Activated CD4-positive, alpha-beta memory T cell treated with anti-CD3 and anti-CD28 coated beads for 36 hours (primary cell): ENCODE measurements at places on chromosomes 11 and 22. TPM values are rescaled to one million over a fixed set of nuclear protein-coding genes. Genes with fewer than 3 reads are reported as not detected.
A peak's percentile ranks its signal among the peaks of the same experiment; 100 is the strongest.

DNA sequence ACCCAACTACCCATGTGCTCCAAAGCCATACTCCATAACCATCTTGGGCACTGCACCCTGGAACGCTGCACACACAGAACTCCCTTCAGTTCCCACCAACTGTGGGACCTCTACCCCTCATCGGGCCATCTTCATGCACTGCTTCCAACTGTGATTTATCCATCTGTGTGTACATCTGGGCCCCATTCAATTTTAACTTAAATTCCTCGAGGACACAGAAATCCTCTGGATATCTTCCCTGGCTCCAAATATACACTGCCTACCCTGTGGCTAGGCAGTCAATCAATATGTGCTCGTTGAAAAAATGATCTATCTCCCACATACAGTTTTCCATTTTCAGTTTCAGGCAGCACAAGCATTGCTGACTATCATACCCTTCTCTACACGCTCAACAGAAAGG is 4.9 kb downstream of the FEZ1 start:
- H3K36me3 ChIP-seq = no peaks in the 10 kb centered on the region
- H3K4me3 ChIP-seq = no peak overlapping the region
- H3K4me1 ChIP-seq = peaks cover 19% of the 10 kb centered on the region

BMAL1 gene
- total RNA-seq = 24.8 TPM

DNA sequence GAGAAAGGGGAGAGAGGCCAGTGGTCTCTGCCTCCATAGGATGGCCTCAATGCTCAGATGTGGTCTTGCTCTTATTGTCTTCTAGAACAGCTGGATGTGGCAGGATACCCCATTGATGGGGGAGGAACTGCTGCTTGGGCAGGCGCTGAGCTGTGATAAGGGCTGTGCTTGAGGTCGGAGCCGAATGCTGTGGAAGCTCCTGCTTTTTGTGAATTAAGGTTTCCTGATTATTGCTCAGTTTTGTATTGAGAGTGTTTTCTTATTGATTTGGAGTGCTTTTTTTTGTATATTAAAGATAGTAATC is 57.2 kb downstream of the CABIN1 start:
- peaks cover 4% of the 10 kb centered on the region for H3K4me1 ChIP-seq
- no peak overlapping the region for H3K27ac ChIP-seq
- H3K4me3 ChIP-seq = no peak overlapping the region
- H3K36me3 ChIP-seq = peaks cover 42% of the 10 kb centered on the region
- H3K27me3 ChIP-seq = no peaks in the 10 kb centered on the region
- no peak for DNase-seq

- H3K27me3 ChIP-seq = no peaks in the 10 kb centered on the region
- no peak overlapping the region for H3K27ac ChIP-seq
- peaks cover 44% of the 10 kb centered on the region for H3K36me3 ChIP-seq
- H3K4me1 ChIP-seq = peaks cover 7% of the 10 kb centered on the region
- DNase-seq = no peak
- no peak overlapping the region for H3K4me3 ChIP-seq
These were observed 25.4 kb downstream of the TRIM44 start for GRCh38 chr11:35688023-35688422.

DNA sequence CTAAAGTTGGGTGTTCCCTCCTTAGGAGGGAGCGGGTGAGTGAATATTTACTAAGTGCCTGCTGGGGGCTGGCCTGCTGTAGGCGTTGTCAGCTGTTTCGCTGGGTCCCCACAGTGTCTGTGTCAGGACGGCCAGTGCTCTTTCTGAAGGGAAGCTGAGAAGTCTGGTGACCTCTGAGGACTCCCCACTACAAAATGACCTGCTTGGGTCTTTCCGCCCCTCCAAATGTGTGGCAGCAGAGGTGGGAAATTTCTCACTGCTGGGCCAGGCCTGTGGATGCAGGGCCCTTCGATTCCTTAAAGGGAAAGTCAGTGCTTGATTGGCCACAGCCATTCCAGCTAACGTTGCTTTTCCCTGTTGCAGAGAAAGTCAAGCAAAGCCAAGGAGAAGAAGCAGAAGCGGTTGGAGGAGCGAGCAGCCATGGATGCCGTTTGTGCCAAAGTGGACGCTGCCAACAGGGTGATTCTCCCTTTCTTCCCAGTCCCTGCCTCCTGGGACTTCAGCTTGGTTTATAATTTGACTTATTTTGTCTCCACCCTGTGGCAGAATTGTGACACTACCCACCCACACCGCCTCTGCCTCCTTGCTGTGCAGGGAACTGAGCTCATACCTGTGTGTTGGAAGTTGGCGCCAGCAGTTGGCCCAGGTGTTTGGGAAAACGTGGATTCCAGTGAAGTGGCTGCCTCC is 6.8 kb downstream of the NAA40 start:
- no peak overlapping the region for H3K27ac ChIP-seq
- no peak overlapping the region for H3K4me3 ChIP-seq
- H3K4me1 ChIP-seq = peaks cover 5% of the 10 kb centered on the region
- peaks cover 3% of the 10 kb centered on the region for H3K36me3 ChIP-seq
- no peaks in the 10 kb centered on the region for H3K27me3 ChIP-seq

GRCh38 chr11:11743216-11743615 is 98.6 kb upstream of the USP47 start:
- no peak overlapping the region for H3K4me3 ChIP-seq
- peaks cover 5% of the 10 kb centered on the region for H3K27me3 ChIP-seq
- no peak overlapping the region for H3K27ac ChIP-seq
- DNase-seq = no peak

HEPN1 gene
- not detected for total RNA-seq

DNA sequence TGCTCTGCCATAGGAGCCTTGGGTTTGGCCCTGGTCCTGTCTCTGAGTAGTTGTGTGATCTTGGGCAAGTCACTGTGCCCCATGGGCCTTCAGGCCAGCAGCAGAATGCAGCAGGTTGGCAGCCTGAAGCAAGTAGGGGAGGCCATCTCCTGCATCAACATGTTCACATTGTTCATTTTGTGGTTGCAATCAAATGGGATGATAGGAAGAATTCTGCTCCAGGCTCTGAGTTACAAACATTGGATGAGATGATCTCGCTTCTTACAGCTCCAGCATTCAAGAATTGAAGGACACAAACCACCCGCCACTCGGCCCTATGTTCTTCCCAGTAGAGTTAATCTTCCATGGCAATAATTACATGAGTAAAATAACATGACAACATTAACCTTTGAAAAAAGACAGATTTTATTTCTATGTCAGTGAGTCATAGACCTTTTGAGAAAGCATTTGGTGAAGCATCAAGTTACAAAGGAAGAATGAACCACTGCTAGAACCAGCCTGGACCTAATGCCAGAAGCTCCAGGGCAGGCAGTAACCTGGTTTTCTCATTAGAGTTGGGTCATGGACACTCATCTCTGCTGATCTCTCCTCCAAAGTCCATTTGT is 308.3 kb upstream of the NCAM1 start:
- H3K4me3 ChIP-seq = no peak overlapping the region
- H3K36me3 ChIP-seq = no peaks in the 10 kb centered on the region
- no peaks in the 10 kb centered on the region for H3K27me3 ChIP-seq
- H3K4me1 ChIP-seq = no peaks in the 10 kb centered on the region
- H3K27ac ChIP-seq = no peak overlapping the region

B3GAT1 gene
- total RNA-seq = 0.22 TPM

- peaks cover 30% of the 10 kb centered on the region for H3K4me1 ChIP-seq
- peak; percentile 45 for DNase-seq
- H3K27me3 ChIP-seq = no peaks in the 10 kb centered on the region
- H3K4me3 ChIP-seq = peak overlapping the region; percentile 94
- H3K27ac ChIP-seq = peak overlapping the region; percentile 98
These were observed 1.2 kb downstream of the TOB2 start for GRCh38 chr22:41445129-41446056.

GRCh38 chr11:132024587-132025295 is 654.3 kb downstream of the NTM start:
- H3K4me1 ChIP-seq = no peaks in the 10 kb centered on the region
- H3K27me3 ChIP-seq = peaks cover 2% of the 10 kb centered on the region
- H3K4me3 ChIP-seq = no peak overlapping the region
- DNase-seq = no peak
- no peaks in the 10 kb centered on the region for H3K36me3 ChIP-seq

SMIM35 gene
- 0.22 TPM for total RNA-seq

MEI1 gene
- total RNA-seq = 51.3 TPM

- DNase-seq = peak; percentile 54
- peaks cover 2% of the 10 kb centered on the region for H3K4me1 ChIP-seq
- H3K36me3 ChIP-seq = no peaks in the 10 kb centered on the region
- H3K27ac ChIP-seq = no peak overlapping the region
- H3K27me3 ChIP-seq = no peaks in the 10 kb centered on the region
- H3K4me3 ChIP-seq = no peak overlapping the region
These were observed 8.9 kb downstream of the YPEL1 start for GRCh38 chr22:21726650-21727049.

- H3K27ac ChIP-seq = no peak overlapping the region
These were observed 206.1 kb upstream of the ARHGAP20 start for GRCh38 chr11:110918351-110918750.

GRCh38 chr22:37163575-37164504 is 14.1 kb upstream of the IL2RB start:
- H3K27ac ChIP-seq = peak overlapping the region; percentile 96
- peak overlapping the region; percentile 63 for H3K4me3 ChIP-seq
- DNase-seq = peak; percentile 95
- peaks cover 7% of the 10 kb centered on the region for H3K36me3 ChIP-seq
- peaks cover 84% of the 10 kb centered on the region for H3K4me1 ChIP-seq
- no peaks in the 10 kb centered on the region for H3K27me3 ChIP-seq

MS4A14 gene
- total RNA-seq = not detected

DNA sequence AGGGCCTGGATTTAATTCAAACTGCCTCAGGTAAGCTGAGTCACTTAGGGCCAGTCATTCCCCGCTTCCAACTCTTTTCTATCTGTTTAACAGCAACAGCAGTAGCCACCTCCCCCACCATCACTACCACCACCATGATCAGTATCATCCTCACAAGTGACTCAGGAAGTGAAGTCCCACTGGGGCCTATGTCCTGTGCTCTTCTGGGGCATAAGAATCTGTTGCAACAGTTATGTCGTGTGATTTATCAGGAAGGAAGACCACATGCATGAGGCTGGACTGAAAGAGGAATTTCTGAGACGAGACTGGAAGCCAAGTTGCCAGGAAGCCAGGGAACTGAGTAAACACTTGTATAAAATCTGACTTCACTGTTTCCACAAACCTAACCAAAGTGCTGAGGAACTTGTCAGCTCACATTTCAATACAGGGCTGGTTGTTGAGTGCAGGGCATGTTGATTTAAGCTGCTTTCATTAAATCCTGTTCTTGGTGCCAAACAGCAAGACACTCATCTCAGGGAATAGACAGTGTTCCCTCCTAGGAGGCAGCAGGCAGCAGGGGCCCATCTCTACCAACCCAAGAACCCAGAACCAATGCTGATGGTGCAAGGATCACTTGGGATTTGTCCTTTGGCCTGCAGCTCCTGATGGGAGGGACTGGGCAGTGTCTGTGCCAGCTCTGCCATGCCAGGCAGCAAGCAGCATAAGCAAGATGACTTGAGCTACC is 226.7 kb upstream of the NARS2 start:
- peaks cover 2% of the 10 kb centered on the region for H3K27me3 ChIP-seq
- H3K4me1 ChIP-seq = no peaks in the 10 kb centered on the region
- no peak overlapping the region for H3K27ac ChIP-seq

DNA sequence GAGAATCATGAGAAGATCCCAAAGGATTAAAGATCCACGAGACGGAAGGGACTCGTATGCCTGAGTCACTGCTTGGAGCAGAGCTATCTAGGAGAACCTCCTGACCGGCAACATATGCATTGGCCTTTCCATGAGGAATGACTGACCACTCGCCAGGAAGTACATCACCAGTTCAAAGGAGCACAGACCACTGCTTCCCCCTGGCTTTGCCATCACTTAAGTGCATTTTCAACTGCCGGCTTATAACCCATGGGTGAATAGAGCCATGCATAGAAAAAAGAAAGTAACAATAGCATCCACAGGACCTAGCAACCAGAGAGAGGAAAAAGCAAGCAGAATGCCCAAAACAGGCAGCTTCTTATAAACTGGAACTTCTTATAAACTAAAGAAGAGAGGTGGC is 98.3 kb upstream of the ZC3H12C start:
- no peaks in the 10 kb centered on the region for H3K4me1 ChIP-seq
- no peak for DNase-seq
- no peaks in the 10 kb centered on the region for H3K27me3 ChIP-seq
- no peak overlapping the region for H3K27ac ChIP-seq

- H3K36me3 ChIP-seq = peaks cover 4% of the 10 kb centered on the region
- peaks cover 37% of the 10 kb centered on the region for H3K27me3 ChIP-seq
- DNase-seq = peak; percentile 79
- H3K27ac ChIP-seq = peak overlapping the region; percentile 60
These were observed 4.8 kb upstream of the ELFN2 start for GRCh38 chr22:37431801-37432707.

CBLIF gene
- total RNA-seq = not detected

MS4A8 gene
- total RNA-seq = not detected

- H3K4me3 ChIP-seq = no peak overlapping the region
- H3K4me1 ChIP-seq = no peaks in the 10 kb centered on the region
- no peak for DNase-seq
- no peaks in the 10 kb centered on the region for H3K27me3 ChIP-seq
- H3K27ac ChIP-seq = no peak overlapping the region
- no peaks in the 10 kb centered on the region for H3K36me3 ChIP-seq
These were observed 93.7 kb downstream of the SOX6 start for GRCh38 chr11:16262645-16262955.

- no peak overlapping the region for H3K27ac ChIP-seq
- no peaks in the 10 kb centered on the region for H3K36me3 ChIP-seq
- H3K4me1 ChIP-seq = peaks cover 14% of the 10 kb centered on the region
- H3K27me3 ChIP-seq = no peaks in the 10 kb centered on the region
- no peak for DNase-seq
These were observed 69.0 kb downstream of the LARGE1 start for GRCh38 chr22:33851240-33851639.

DNA sequence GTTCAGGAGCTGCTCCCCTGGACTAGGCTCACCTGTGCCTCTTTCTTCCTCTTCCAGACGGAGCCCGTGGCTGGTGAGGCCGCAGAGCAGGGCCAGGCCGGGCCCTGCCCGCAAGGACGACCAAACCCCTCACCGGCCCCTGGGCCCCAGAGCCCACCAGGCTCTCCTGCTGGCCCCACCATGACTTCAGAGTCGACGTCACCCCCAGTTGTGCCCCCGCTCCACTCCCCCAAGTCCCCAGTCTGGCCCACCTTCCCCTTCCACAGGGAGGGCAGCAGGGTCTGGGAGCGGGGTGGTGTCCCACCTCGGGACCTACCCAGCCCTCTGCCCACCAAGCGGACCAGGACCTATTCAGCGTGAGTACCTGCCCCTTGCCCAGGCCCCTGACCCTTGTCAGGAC is 11.0 kb downstream of the CSDC2 start:
- no peaks in the 10 kb centered on the region for H3K27me3 ChIP-seq
- H3K27ac ChIP-seq = no peak overlapping the region
- no peak overlapping the region for H3K4me3 ChIP-seq

DNA sequence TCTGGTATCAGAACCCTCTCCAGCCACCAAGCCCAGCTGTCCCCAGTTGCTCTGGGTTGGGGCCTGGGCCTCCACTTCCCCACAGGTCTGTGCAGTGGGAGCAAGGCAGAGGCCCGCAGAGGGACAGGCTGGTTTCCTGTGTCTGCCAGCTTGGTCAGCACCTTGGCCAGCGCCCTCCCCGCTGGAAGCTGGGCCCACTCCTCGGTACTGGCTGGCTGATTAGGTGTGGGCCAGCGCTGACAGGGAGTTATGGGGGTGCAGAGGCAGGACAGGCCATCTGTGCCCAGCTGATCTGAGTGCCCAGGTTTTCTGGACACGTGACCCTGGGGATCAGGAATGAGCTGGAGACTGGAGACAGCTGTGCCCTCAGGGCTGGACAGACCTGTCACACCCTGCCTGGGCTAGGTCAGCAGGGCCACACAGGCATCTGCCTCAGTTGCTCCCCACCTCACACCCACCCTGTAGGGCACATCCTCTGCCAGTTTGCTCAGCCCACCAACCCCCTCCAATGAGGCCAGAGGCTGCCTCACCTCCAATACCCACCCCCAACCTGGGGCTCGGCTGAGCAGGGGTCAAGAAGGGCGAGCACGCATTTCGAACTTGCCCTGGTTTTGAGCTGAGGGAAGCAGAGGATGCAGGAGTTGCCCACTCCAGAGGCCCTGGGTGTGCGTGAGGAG is 175.3 kb downstream of the IGLL1 start:
- H3K27me3 ChIP-seq = peaks cover 2% of the 10 kb centered on the region
- no peak overlapping the region for H3K4me3 ChIP-seq
- no peak overlapping the region for H3K27ac ChIP-seq
- no peaks in the 10 kb centered on the region for H3K36me3 ChIP-seq
- DNase-seq = no peak
